ENCODE measurements at places on chromosomes 1 and 21.

DNA sequence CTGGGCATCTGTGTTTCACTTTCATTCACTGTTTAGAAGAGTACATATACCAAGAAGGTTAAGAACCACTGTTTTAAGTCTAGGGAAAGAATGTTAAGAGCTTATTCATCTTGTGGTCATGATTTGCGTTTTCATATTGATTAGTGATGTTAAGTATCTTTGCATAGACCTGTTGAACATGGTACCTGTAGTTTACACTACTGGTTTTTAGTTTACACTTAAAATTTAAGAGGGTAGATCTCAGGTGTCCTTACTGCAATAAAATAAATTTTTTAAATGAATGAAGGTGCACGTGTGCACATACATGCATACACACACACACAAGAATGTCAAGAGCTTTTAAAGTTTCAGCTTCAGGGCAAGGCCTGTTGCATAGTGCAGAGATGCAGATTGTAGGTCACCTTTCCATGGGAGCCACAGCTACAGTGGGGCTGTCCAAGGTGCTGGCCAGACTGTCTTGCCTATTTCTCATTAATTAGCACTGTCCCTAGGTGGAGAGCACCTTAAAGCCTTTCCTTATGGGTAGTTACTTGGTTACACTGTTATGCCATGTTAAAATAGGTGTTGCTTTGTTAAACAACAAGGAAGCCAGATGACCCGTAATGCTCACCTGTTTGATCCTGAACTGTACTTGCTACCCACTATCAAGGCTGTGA, 543.0 kb upstream of the DAB1 start:
- no peak for DNase-seq

- DNase-seq, result no peak
Measured at GRCh38 chr1:37753473-37754321, 11.2 kb downstream of the EPHA10 start.

GRCh38 chr1:205913451-205914154, 29.7 kb downstream of the SLC26A9 start:
- DNase-seq, result no peak

GRCh38 chr1:203268901-203269653, 36.2 kb upstream of the BTG2 start:
- DNase-seq, result peak; percentile 95

- DNase-seq, result peak; percentile 82
Measured at GRCh38 chr1:176559878-176560277, 96.9 kb downstream of the PAPPA2 start.

GRCh38 chr1:2228157-2228594, at the start of gene SKI:
Gene SKI, plus strand, starts transcription at chr1:2228319. Its CDS starts 448 bp downstream, at chr1:2228767.
- DNase-seq, result no peak
